ENCODE measurements at places on chromosomes 13 and 19.

DNA sequence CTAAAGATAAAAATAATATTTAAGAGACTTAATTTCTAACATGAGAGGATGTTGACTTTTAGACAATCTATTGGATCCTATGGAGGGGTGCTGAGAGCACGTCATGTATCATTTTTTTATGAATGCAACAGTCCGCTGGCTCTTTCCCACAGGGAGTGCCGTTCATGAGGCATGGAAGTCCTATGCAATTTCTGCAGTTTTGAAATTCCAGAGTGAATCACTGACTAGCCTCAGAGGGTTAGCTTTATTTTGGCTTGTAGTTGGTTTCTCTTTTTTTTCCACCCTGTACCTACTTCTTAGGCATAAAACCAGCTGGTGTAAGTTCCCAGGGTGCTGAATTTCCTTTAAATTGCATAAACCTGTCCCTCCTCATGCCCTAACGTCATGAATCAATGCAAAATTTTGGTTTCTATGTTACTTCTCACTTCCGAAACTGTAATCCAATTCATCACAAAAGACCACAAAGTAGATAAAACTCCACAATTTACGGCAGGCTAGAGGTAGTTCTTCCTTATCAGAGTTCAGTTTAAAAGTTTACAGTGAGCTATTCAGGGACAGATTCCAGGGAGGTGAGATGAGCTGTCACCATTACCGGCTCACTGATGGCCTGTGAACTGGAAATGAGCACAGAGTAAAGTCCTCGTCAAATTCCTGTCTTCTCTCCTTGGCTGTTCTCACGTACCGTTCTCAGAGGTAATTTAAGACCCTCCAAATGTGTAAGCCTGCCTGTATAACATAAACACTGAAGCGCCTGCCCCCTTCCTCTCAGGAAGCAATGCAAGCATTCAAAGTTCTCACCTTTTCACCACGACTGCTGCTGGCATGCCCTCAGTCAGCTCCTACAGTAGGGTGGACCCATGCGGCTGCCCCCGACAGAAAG, 216.6 kb upstream of the SLC10A2 start:
- DNase-seq: no peak

GRCh38 chr19:6516018-6516658, 14.0 kb upstream of the TUBB4A start:
- peak; percentile 38 for DNase-seq

- DNase-seq: no peak
These were observed 157.9 kb downstream of the PTPRS start for GRCh38 chr19:5182751-5183150.

DNA sequence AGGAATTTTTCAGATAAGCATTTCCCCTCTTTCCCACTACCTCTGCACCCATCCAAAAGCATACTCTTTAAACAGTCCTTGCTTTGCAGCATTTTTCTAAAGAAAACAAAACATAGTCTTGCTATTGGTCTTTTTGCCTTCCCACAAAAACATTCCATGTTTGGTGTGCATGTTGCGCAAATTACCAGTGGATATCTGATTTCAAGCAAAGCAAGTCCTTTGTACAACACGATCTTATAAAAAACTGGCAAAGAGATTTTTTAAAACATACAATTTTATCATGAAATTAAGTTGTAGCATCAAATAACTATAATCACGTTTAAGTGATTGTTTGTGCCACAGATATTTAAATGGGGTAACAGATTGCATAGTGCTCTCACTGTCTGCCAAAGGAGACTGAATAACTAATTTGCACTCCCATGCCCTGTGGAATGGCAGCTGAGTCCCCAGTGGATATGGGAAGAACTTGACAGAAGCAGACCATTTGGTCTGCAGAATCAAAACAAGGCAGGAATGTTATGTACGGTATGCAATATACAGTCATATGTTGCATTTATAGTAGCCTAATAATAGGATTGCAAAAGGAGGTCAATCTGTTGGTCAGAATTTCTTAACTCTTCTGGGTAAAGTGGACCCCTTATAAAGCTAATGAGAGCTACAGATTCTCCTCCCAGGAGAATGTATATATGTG, 285.7 kb downstream of the TBC1D4 start:
- DNase-seq: no peak

DNA sequence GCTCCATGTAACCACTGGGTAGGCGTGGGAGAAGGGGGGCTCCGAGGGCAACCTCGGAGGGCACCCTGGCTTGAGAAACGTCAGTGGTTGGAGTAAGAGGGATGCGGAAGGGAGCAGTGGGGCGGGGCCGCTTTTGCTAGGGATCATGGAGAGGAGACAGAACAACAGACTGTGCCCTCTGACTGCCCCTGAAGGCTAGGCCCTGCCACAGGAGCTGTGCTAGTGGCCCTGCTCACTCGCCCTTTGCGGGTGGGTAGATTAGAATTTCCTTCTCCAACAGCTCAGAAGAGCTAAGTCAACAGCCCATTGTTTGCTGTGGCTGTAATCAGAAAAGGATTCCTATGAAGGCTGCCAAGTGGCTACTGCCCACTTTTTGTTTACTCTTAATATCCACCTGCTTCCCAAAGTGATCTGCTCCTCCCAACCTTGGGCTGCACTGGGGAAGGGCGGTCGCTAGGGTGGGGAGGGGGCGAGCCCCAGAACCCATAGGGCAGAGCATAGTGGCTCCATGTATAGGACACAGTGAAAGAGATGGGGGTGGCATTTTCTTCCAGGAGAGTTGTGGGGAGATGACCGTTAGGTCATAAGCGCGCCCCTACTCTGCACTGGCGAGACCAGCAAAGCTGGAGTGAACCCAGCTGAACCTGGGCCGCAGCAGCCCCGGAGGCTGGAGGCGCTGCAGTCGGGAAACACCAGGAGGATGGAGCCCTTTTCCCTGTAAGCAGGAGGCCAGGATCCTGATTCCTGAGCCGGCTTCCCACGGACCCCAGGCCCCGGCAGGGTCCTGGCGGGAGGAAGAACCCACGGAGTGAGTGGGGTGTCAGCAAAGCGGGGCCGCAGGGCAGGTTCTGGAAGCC, 1.9 kb upstream of the C1QTNF9 start:
- no peak for DNase-seq

DNA sequence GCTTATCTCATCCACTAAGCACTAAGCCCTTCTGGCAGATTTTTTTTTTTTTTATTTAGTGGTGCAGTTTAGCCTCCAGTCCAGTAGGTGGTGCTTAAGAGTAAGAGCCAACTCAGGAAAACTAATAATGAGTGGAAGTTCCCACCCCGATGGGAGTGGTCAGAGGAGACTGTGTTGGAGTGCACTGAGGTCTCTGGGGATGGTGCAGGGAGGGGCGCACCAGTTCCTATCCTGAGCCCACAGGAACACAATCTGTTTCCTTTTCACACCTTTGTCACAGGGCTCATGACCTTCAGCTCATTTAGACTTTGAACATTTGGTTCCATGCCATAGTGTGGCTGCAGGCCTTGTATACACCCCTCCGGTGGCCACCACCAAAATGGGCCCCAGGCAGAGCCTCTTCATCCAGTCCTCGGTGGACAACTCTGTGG, 367.4 kb downstream of the SPRY2 start:
- no peak for DNase-seq

- no peak for DNase-seq
These were observed 65.8 kb upstream of the MED4 start for GRCh38 chr13:48160606-48161278.

DNA sequence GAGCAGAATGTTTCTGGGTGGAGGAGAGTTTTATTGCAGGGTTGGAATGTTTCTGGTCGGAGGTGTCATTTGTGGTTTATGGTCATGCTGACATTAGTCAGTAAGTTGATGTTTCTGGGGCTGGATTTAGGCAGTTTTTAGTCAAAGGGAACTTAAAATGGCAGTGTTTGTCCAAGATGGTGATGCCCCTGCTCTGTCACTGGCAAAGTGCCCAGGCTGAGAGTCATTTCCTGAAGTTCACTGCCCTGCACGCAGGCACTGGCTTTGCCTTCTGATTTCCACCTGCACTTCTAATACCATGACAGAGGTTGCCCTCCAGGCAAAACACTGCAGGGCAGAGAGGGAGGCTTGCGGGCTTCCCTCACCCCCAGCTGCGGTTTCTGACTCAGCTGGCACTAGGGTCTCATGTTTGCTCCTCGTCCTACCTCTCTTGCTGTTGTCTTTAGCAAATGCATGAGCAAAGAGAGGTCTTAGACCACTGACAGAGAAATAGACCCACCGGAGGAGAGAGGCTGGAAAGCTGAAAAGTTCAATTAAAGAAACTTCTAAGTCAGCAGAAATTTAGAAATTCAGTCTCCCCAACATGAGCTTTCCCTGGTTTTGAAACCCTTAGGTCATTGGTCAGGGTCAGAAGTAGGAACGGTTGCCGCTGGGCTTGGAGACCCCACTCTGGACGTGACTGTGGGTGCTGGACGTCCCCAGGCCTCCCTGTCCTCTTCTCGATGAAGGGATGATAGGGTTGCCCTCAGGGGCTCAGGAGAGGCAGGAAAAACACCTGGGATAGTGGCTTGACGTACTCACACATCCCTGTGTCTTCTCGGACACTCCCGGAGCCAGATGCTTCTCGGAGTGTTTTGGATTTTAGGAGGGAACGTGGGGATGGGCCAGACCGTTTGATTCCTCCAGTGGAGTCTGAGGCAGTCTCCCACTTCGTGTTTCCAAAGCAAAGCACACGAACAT, 26.3 kb downstream of the TMEM255B start:
- DNase-seq: no peak

GRCh38 chr13:99182439-99182838, 18.2 kb upstream of the UBAC2 start:
- DNase-seq: no peak

Measured in stimulated activated CD4-positive, alpha-beta T cell treated with anti-CD3 and anti-CD28 coated beads, TNF-alpha, amount 100 ng/mL, for 4 hours (primary cell).